ENCODE measurements at places on chromosomes 2 and 18.

DNA sequence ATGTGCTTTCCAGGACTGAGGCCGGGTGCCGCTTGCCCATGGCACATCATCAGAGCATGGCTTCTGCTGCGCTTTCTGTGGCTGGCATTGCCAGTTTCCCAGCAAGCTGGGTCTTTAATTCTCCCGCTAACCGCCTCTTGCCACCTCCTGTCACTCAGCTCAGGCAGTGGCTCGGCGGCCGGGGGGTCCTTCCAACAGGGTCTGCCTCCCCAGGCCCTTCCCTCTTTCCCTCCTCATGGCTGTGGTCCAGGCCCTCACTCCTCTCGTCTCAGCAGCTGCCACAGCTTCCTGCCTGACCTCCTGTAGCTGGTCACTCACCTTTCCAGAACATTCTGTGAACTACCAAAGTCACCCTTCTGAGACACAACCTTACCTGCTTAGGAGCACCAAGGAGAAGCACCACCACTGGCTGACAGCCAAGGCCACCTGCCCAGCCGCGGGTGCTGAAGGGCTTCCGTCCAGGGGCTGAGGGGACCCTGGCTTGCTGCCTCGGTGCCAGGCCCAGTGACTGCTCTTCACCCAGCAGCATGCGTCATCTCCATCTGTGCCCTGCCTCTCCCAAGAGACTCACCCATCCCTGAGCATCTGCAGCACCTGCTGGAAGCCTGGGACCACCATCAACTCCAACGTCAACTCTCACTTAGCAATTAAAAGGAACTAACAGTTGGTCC, 22.6 kb downstream of the CHMP1B start:
- no peak for DNase-seq

DNA sequence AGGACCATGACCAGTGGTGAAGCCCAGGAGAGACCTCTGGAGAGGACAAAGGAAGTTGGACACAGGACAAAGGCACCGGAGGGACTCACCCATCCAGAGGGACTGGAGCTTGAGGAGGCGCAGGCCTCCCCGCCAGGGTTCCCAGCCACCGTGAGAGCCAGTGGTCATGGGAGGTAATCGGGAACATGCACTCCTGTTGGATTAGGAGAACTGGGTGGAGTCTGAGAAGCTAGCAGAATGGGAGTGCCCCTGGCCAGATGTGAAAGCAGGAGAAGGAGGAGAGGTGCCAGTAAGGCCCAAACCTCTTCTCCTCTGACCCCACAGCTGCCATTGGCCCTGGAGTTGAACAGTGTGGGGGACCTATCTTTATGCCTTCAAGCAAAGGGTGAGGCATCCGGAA, 20.3 kb downstream of the POU3F3 start:
- no peak for DNase-seq

DNA sequence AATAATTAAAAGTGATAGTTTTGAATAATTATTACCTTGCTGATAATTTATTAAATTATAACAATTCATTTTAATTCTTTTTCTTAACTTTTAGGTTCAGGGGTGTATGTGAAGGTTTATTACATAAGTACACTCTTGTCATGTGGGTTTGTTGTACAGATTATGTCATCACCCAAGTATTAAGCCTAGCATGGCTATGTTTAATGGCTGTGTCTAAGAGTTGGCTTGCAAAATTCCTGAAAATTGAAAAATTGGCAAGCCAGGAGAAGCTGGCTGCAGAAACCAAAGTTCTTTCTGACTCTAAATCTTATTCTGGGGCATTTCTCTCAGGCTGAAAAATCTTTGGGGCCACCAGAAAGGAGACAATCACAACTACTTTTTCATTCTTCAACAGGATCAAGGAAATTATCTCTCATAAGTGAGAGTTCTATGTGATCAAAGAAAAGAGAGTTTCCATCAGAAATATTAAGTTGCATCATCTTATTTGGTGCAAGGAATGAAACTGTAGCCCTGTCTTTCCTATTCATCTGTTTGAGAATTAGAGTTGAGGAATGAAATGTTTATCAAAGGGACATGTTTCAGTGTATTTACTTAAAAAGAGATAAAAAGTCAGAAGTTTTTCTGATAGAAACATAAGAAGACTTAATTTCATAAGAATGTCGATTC, 412.1 kb upstream of the CDH2 start:
- no peak for DNase-seq

DNA sequence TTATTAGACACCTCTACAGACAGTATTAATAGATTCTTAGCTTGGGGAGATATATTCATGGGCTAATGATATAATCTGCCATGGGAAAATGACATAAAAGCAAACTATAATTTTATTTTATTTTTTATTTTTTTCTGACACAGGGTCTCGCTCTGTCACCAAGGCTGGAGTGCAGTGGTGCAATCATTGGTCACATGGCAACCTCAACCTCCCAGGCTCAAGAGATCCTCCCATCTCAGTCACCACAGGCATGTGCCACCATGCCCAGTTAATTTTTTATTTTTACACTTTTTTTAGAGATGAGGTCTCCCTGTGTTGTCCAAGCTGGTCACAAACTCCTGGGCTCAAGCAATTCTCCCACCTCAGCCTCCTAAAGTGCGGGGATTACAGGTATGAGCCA, 39.3 kb downstream of the RTN4 start:
- DNase-seq, result no peak

- DNase-seq, result peak; percentile 51
Observed at GRCh38 chr18:3451183-3451988, 1.4 kb downstream of the TGIF1 start.

GRCh38 chr2:231597014-231597611, 4.4 kb downstream of the TEX44 start:
- DNase-seq, result no peak

DNA sequence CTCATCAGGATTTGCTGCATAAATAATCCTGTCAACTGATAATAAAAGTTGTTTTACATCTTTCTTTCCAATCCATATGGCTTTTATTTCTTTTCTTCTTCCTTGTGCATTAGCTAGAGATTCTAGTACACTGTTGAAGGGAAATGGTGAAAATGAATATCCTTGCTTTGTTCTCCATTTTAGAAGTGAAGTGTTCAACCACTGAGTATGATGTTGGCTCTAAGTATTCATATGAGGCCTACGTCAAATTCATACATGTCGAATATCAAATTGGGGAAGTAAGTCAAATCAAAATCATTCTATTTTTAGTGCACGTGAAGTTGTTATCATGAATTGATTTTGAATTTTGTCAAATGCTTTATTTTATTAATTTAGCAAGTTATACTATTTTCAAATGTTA, 7.8 kb upstream of the ACKR3 start:
- no peak for DNase-seq

All from activated CD4-positive, CD25-positive, alpha-beta regulatory T cell (primary cell).